Stimulated activated naive CD8-positive, alpha-beta T cell treated with anti-CD3 and anti-CD28 coated beads, Interleukin-15, Interleukin-2, amounts not matched to agents 100 U/mL and 50 U/mL, for 24 hours (primary cell): ENCODE measurements at places on chromosomes 4 and X.
A peak's percentile ranks its signal among the peaks of the same experiment; 100 is the strongest.

DNA sequence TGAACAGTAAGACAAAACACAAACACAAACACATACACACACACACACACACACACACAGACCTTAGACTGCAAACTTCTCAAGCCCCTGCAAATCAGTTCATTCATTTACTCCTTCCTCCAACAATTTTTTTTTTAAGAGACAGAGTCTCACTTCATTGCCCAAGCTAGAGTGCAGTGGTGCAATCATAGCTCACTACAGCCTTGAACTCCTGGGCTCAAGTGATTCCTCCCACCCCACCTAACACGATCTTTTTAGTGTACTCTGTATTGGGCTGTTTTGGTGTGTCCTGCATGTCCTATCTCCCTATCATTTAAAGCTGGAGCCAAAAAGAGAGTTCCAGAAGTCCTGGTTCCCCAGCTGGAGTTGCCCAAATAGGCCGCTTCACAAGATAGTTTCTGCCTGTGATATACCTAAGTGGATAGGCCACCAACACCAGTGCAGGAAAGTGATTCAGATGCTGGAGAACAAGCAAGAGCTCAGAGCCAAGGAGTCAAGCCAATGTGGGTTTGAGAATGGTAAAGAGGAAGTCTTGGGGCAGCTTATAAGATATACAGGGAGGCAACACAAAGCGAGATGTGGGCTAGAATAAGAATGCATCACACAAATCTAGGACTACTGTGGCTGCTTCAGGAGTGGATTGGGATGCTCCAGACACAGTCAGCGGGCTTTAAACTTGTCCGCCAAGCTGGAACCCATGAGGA lies 85.4 kb upstream of the RAPGEF2 start:
- DNase-seq, result no peak

DNA sequence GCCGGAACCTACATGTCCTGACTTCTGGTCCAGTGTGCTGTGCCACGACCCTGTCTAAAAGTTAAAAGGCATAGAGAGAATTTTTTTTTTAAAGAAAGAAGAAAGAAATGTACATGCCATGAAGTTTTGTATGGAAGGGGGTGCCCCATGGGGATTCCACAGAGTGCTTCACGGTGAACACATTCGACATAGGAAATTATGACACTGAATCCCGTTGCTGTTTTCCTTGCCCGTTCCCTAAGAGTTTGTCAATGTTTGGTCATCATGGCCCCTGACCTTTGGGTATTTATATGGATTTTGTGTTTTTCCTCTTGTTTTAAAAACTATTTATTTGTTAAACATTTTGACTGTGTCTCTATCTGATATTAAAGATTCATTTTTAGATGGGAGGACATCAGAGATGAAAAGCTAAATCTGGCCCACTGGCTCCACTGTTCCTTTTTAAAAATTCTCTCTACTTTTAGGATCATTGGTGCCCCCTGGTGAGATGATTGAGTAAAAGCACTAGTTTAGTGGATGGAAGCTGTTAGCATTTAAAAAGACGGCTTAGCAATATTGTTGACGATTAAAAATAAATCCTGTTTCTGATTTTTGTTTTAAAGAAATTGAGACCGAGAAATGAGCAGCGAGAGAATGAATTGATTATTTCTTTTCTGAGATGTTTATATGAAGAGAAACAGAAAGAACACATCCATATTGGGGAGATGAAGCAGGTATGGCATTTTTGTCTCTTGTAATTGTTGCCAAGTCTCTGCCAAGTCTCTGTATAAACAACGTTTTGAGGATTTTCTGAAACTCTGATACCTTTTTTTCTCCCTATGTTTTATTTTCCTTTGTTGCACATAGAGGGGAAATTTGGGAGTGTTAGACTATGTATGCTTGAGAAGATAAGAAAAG lies 75.0 kb downstream of the PTTG2 start:
- peak; percentile 30 for DNase-seq

- DNase-seq, result peak; percentile 59
These were observed 577 bp upstream of the GLRA2 start for GRCh38 chrX:14528629-14529289.

- DNase-seq, result peak; percentile 18
These were observed 54.4 kb upstream of the LCORL start for GRCh38 chr4:18075823-18076433.

DNA sequence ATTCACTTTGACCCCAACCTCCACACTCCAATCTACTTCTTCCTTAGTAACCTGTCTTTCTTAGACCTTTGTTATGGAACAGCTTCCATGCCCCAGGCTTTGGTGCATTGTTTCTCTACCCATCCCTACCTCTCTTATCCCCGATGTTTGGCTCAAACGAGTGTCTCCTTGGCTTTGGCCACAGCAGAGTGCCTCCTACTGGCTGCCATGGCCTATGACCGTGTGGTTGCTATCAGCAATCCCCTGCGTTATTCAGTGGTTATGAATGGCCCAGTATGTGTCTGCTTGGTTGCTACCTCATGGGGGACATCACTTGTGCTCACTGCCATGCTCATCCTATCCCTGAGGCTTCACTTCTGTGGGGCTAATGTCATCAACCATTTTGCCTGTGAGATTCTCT lies 344 bp downstream of the OR13H1 start:
- no peak for DNase-seq

DNA sequence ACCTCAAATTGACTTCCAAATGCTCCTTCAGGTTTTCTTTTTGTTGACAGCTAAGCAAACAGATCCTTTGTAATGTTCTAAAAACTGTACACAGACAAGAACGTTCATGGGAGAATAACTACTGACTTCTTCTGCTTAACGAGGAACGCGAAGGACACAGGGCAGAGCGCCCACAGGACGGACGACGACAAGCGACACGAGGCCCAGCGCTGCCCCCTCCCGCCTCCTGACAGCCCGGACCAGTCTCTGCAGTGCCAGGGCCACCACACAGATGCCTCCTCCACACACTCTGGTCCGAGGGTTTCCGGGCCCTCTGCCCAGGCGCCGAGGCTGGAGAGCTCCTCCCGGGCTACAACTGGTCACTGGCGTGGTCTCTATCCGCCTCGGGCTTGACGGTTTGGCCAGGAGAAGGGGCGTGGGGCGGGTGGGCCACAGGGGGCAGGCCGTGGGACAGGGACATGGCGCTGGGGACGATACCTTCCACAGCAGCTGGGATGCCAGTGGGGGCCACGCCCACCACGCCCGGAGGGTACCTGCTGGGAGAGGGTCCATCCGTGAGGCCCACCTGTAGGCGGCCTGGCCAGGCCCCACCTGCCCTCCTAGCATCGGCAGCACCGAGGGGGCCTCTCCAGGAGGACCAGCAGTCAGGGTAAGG lies 36.9 kb downstream of the CTBP1 start:
- no peak for DNase-seq

- DNase-seq, result no peak
These were observed 20.3 kb upstream of the SOD3 start for GRCh38 chr4:24775032-24775605.

- no peak for DNase-seq
These were observed 360.9 kb downstream of the PPP3CA start for GRCh38 chr4:100986360-100986868.

DNA sequence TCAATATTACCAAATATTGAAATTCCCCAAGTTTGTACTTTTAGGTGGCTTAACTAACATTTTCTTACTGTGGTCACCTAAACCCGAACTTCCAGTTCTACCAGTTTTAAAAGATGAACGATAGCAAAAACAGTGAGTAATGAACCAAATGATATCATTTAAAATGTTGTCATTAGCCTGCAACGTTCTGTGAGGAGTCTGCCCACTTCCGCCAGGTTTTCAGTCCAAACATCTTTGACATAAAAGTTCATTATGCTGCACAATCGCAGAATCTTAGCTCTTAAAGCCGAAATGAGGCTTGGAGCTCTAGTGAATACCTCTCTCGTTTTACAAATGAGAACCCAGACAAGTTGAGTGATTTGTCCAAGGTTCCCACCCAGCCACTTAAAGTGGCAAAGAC lies 762 bp downstream of the PIGA start:
- no peak for DNase-seq

DNA sequence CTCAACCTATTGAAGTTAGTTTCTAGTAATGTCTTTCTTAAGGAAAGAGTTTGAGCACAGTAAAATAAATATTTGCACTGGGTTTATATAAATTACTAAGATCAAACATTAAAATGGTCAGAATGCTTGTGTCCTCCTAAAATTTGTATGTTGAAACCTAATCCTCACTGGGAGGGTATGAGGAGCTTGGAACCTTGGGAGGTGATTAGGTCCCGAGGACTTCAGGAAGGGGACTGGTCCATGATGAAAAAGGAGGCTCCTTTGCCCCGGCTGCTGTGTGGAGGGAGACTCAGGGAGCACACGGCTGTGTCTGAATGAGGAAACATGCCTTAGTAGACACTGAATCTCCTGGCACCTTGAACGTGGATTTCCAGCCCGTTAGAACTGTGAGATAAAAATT lies 221.9 kb downstream of the TENM3 start:
- DNase-seq, result no peak

DNA sequence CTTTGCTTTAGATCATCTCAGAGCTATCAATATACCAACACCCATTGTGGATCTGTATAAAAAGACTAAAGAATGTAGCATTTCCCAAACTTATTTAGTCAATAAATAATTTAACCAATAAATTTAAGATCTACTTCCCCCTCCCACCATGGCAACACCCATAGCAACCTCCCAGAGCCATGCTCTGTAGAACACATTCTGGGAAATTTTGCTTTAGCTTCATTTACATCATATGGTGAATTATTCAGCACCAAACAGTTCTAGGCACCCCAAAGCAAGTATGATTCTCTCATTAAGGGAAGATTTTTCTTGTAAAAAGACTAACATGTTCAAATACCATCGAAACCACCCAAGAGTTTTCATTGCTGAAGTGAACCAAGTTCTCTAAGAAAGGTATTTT lies 80.5 kb upstream of the GPR34 start:
- DNase-seq, result no peak

DNA sequence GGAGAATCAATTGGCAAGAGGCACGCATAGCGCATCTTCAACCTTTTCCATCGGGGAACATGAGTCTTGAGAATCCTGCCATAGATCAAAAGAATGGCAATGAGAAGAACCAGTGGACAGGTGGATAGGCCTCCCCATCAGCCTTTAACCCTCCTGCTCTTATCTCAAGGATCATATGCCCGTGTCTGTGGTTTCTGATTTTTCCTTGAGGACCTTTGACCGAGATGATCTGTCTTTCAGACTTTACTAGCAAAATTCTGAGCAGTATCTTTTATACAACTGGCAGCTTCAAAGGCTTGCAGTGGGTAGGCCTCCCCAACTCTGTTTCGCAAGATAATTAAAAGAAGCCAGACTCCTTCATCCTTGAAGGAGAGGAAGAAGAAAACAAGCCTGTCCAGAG lies 174.4 kb downstream of the REPS2 start:
- no peak for DNase-seq

GRCh38 chr4:58961925-58962324 lies 1851.7 kb upstream of the IGFBP7 start:
- DNase-seq, result no peak

- no peak for DNase-seq
These were observed 609.7 kb downstream of the TLL1 start for GRCh38 chr4:166482758-166483157.

DNA sequence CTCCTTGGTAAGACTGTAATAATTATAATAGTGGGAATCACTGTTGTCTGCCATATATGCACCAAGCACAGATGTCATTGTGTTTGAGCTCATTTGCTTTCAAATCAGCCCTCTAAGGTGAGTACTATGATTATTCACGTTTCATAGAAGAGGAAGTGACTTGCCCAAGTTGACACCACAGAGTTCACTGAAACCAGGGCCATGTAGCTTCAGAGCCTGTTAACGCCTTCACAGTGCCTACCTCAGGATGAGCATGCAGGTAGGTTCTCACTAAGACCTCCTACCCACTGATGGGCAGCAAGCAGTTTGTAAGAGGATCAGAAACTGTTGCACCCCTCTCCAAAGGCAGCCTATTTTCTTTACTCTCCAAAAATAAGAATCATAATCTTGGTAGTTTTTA lies 27.4 kb downstream of the TMPRSS11A start:
- DNase-seq, result no peak

GRCh38 chr4:6840062-6840976 lies 57.8 kb downstream of the KIAA0232 start:
- no peak for DNase-seq

DNA sequence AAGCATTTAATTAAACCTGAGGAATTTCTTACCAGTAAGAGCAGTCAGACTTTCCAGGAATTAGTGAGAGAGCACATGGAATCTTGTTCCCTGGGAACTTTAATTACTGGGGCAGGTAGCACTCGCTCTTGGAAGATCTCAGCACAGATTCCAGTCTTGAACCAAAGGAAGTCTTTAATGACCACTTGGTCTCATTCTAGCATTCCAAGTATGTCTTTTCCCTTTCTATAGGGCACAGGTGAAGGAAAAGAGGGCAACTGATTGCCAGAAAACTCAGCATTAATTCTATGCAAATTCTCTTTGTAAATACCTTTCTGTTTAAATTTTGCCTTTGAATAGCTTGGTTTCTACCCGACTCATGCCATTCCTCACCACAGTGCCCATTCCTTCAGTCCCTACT lies 236.6 kb downstream of the LDB2 start:
- DNase-seq, result no peak

GRCh38 chr4:182189103-182189878 lies 53.9 kb upstream of the TENM3 start:
- DNase-seq, result no peak

- DNase-seq, result no peak
These were observed 950.2 kb upstream of the SLIT2 start for GRCh38 chr4:19301527-19301926.

DNA sequence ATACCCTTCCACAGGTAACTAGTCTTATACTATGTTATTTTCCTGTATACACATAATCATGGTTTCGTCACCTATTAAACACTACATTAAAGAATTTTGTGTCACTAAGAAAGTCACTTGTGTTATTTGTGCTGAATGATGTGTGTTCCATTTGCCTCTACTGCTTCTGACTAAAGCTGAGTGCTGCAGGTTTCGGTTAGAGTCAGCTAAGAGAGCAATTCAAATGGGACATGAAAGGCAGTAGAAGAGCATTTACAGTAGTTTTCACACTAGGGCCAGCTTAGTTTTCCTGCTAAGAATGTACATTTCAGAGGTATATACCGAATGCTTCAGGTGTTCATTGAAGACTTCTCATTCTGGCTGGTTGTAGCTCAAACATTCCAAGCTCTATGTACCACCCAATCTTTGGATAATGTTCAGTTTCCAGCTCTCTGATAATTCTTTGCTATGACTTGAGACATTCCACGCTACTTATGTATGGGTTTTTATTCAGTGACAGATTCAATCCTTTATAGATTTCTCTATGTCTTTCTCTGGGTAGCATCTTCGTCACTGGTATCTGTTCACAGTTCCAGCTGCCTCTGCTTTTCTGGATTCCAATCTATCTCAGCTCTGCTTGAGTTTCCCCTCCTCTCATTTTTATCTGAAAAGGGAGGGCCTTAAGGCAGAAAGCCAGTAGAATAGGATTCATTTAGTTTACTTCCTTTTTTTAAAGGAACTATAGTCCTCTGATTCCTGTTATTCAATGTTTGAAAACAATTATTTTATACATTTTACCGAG lies 164.4 kb downstream of the CXXC4 start:
- DNase-seq, result no peak

DNA sequence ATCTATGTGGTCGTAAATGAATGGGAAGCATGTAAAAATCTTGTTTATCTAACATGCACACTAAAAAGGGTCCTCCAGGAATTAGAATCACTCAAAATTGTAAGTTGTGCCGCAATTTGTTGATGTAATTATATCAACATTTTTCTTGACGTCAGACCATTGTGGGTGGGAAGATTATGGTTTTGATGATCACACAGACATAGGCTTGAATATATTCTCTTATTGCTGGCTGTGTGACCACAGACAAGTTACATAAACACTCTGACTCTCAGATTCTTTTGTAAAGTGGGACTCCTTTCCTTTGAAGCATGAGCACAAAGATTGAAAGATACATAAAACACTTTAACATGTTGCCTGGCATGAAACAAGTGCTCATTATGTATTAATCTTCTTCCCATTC lies 51.5 kb downstream of the IL1RAPL1 start:
- DNase-seq, result no peak
